Foreskin melanocyte (primary cell): ENCODE measurements at places on chromosomes 5 and 9.

DNA sequence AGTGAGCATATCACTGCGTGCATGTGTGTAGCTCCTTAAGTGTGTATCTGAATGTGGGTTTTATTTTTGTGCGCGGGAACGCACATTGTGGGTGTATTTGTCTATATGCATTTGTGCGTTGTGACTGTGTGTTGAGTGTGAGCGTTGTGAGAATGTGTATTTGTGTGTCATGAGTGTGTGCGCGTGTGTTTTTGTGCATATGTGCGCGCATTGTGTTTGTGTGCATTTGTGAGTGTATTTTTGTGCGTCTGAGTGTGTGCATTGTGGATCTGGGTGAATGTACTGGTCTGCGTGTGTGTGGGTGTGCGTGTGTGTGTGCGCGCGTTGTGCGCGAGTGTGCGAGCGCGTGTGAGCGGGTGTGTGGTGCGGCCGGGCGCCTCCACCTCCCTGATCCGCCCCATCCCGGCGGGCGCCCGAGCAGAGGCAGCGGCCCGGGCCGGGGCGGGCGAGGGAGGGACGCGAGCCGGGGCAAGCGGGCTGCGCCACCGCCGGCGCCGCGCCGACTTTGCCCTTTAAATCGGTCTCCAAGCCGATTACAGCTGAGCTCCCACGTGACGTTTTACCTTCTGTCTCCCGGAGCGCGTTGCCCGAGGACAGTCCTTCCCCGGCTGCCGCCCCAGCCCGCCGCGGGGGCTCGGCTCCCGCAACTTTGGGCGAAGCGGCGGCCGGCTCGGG, at the start of gene RASGRF2:
Gene RASGRF2 (plus strand): TSS at position 596 of the 675 bp plus-strand sequence. CDS start 376 bp downstream, outside the sequence.
- DNase-seq: no peak

DNA sequence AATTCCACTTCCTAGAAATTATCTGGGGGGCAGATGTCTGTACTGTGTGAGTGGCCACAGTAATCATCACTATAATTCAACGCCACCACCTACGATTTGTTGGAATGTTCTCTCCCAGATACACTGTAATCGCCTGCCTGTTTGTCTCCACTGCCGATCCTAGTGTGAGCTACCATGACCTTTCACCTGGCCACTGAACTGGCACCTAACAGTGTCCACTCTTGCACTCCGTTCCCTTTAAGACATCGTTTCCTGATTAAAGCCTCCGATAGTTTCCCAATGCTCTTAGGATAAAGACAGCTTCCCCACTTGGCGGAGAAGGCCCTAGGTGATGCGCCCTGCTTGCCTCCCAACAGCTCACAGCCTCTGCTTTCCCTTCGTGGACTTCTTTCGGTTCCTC, 4.0 kb downstream of the PHYKPL start:
- no peak for DNase-seq

GRCh38 chr9:89046832-89047231, 55.6 kb downstream of the S1PR3 start:
- no peak for DNase-seq

GRCh38 chr5:9381464-9381863, 164.4 kb downstream of the SEMA5A start:
- no peak for DNase-seq
